NCI-H2029 treated with DMSO at 0.1 percent for 48 hours (cell line): ENCODE measurements at places on chromosomes 3 and 15.

DNA sequence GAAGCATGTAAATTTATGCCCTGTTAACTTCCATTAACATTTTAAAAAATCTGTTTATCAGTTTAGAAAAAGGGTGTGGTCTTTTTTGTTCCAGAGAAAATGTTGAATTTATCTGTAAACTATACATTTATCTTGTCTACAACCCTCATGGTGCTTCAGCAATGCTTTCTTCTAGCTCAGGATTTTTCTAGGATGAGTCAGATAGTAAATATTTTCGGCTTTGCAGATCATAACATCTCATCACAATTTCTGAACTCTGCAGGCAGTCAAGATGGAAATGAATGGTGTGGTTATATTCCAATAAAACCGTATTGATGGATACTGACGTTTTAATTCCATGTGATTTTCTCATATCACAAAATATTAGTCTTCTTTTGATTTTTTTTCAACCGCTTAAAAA, 70.5 kb upstream of the FOXB1 start:
- no peak for DNase-seq

DNA sequence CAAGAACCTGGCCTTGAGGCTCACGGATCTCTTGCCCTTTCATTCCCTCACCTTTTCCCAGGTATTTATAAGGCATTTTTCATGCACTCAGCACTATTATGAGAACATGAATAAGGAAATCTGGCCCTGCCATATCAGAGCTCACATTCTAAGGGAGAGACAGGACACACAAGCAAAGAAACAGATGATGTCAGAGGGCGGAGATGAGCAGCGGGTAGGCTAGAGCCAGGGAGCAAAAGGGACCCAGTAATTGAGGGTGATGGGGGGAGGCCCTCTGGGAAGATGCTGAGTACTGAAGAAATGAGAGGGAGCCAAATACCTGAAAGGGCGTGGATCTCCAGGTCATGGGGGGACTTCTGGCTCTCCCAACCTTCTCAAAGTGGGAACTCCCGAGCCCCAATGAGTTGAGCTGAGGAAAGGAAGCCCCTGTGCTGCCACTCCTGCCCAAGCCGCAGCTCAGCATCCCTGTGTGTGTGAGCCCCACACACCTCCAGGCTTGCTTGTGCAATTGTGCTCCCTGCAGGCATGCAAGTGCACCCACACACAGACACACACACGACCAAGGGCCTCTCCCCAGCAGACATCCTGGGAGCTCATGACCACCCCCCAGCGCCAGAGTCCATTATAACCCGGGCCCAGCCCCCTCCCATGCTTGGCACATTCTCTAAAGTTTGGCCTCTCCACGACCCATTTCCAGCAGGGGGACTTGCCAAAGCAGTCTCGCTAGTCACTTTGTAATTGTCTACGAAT, 81.4 kb upstream of the PXYLP1 start:
- no peak for DNase-seq

- no peak for DNase-seq
Measured at GRCh38 chr15:50562735-50563640, 16.5 kb upstream of the USP50 start.

- DNase-seq: no peak
Measured at GRCh38 chr15:75058127-75058905, 34.9 kb downstream of the PPCDC start.

- no peak for DNase-seq
Measured at GRCh38 chr15:25850154-25851111, 12.7 kb downstream of the ATP10A start.

DNA sequence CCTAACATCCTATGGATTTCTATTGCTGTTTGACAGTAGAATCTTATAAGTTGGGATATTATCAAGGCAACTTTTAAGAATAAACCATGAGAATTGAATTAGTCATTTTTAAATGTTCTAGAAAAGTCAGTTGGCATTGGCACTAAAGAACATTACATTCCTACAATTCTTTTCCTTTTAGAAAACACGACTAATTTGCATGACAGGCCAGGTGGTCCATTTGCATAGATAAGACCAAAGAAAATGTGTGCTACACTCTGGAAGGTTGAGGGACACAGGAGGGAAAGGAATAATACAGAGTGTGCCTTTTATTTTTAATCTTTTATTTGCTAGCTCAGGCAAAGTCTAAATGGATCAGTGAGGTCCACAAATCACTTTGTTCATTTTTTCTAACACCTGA, 962.3 kb downstream of the EPHA3 start:
- DNase-seq: no peak

DNA sequence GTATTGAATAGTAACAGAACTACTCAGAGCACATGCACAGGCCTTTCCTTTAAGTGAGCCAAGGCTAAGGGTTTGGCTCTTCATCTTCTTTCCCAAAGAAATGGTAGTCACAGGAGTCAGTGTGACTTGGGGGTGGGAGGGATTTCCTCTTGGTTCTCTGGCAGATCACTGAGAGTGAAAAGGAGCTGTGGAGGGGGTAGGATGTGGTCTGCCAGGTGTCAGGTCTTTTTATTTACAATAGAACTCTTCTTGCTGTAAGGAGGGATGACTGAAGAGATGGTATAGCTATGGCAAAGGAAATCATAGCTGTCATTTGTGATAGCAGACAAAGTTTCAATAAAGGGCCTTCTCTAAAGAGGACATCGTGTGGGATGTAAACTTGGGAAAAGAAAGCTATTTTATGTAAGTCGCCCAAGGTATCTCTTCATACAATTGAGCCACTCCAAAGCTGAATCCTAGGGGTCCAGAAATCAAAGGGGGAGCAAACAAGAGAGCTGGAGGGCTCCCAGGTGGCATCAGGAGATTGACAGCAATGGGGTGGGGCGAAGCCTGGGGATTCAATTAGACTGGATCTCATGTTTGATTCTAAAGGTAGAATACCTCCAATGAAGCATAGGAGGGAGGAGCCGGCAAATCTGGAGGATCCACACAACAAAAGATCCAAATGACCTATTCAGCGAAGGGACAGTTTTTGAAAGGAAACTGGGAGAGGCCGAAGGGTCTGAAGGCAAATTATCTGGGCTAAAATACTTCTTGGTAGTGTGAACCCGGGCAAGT, 20.0 kb upstream of the CHD2 start:
- DNase-seq: no peak

- DNase-seq: no peak
Measured at GRCh38 chr3:111954228-111954990, 24.4 kb upstream of the ABHD10 start.

DNA sequence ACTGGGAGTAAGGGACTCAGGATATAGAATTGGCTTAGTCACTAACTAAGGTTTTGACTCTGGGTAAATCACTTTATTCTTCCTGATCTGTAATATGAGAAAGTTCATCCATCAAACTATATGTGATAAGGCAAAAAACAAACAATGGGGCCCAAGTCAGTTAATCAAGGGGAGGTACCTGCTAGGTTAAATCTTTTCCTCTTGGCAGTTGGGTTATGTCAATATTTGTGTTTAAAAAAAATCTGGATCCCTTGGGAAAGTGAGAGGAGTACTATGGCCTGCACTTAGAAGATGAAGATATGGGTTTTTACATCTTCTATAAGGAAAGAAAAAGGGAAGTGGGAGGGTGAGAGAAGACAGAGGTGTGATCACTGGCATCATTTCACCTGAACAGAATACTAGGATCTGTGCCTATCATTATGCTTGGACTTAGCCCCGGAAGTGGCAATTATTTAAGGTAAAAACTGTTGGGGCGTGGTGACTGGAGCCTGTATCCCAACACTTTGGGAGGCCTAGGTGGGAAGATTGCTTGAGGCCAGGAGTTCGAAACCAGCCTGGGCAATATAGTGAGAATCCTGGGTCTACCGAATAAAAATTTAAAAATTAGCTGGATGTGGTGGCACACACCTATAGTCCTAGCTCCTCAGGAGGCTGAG, 2.8 kb upstream of the SLC28A2 start:
- DNase-seq: no peak

GRCh38 chr3:124381575-124382333, 348.5 kb upstream of the UMPS start:
- DNase-seq: no peak

DNA sequence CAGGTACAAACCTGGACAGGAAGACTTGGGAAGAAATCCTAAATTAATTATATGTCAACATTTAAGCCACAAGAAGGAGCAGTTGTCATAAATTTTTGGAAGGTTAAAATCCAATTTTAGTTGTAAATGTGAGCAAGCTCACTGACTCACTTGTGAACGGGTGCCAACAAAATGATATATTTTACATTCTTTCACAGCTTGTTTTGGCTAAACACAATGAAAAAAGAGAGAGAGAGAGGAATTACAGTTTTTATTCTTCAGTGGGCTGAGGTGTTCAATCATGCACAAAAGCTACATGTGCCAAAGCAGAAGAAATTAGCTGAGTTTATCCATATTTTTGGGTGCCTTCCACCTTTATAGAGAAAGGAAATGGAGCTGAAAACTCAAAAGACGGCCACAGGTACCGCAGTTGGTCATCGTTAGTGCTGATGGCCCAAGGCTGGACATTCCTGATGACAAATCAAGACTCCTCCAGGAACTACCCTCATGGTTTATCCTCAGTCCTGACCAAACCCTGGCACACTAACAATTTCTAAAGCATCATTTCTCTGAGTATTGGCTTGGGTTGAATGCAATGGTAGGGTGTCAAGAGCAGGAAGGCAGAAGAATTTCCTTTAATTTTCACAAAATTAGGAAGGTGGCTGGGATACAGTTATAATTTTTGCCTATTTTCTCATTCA, 37.6 kb upstream of the WNT5A start:
- no peak for DNase-seq

DNA sequence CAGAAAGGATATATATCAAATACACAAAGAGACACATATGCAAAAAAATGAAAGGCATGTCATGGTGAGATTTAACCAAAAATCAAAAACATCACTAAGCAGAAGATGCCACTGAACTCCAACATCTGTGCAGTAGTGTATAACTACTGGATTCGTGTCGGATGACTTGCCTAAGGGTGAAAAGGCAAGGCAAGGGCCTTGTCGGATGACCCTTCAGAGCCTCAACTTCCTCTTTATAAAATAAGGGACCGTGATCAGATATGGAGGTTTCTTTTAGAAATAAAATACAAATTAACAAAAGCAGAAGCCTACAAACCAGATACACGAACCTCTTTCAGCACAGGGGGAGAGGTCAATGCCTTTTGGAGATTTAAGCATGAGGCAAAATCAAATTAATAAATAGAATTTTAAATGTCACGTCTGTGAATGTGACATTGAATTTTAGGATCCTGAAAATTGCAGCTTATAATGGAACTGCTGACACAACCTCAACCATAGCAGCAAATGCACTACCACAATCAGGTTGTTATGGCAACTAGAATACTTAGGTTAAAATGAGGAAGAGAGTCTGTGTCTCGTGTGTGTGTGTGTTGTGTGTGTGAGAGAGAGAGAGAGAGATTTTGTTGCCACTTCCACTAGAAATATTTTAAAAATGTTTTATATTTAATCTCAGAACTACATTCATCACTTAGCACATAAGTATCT, 8.3 kb upstream of the CHRM5 start:
- DNase-seq: no peak

- DNase-seq: no peak
Measured at GRCh38 chr15:100588638-100589242, 13.2 kb downstream of the LINS1 start.

DNA sequence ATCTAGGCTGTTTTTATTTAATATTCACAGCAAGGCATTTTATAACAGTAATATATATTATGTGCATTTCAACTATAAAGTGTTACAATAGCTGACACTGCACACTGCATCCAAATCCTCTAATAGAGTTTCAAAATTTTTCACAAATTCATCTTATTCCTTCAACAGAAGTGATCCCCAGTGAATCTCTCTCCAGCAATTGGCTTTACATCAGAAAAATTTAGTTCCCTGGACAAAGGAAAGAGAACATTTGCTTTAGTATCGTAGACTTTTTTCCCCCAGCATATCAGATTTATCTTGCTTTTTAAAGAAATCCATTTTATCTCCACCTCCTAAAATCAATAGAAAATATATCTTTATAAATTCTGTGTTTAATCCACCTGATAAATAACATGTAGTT, 868.6 kb downstream of the TBL1XR1 start:
- no peak for DNase-seq

GRCh38 chr3:101690972-101691371, 4.5 kb upstream of the RPL24 start:
- no peak for DNase-seq

DNA sequence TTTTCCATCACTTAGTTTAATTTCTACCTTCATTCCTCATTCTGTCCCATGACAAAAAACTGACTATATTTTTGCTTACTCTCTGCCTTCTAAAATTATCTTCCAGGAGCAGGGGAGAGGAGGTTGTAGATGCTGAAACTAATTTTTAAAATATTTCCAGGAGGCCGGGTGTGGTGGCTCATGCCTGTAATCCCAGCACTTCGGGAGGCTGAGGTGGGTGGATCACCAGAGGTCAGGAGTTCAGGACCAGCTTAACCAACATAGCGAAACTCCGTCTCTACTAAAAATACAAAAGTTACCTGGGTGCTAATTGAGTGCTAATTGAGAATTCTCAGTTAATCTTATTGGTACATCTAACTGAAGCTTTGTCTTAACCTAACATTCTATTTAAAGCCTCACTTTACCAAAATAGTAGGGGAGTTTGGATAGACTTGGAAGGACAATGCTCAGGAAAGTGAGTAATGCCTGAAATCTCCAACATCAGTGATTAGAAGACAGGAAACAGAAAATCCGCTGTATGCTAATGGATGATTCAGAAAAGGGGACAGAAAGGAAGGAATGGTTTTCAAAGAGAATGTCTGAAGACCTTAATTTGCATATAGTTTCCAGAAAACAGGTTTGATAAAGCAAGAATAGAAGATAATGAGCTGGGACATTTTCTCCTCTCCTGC, 336.1 kb downstream of the GBE1 start:
- no peak for DNase-seq

GRCh38 chr3:53696401-53697172, 149.6 kb downstream of the CHDH start:
- no peak for DNase-seq

- DNase-seq: no peak
Measured at GRCh38 chr15:38991701-38992100, 427.1 kb upstream of the RASGRP1 start.

DNA sequence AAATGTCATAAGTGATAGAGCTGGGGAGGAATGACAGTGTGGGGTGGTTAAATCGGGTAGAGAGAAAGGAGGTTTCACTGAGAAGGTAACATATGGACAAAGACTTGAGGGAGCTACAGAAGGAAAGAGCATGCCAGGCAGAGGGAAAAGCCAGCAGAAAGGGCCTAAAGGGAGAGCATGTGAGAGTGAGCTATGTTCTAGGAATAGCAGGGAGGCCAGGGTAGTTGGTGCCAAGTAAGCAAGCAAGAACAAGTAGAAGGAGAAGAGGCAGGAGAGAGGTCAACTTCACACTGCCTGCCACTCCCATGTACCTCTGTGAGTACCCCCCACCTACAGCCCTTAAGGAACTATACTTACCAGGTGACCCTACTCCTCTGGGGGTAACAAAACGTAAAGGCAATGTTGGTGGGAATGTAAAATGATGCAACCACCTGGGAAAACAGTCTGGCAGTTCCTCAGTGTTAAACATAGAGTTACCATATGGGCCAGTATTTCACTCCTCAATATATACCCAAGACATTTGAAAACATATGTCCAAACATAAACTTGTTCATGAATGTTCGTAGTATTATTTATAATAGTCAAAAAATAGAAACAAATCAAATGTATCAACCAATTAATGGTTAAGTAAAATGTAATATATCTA, 67.6 kb downstream of the SFMBT1 start:
- DNase-seq: no peak

- no peak for DNase-seq
Measured at GRCh38 chr3:122797291-122797690, 2.4 kb downstream of the SLC49A4 start.
